Endothelial cell (in vitro differentiated cells): ENCODE measurements at places on chromosomes 3 and 15. TPM values are rescaled to one million over a fixed set of nuclear protein-coding genes. Genes with fewer than 3 reads are reported as not detected.

The GOLGA6L25 gene
- not detected for total RNA-seq

The ARHGEF26 gene
- total RNA-seq: 22.9 TPM

The ATP11B gene
- total RNA-seq: 45.3 TPM

The IDH3A gene
- total RNA-seq: 19.9 TPM

The UBE3A gene
- total RNA-seq: 102 TPM

The CAMKV gene
- total RNA-seq: 0.67 TPM

The CYP1A1 gene
- total RNA-seq: 7.0 TPM

The TMEM207 gene
- not detected for total RNA-seq

The GOLGA6L2 gene
- not detected for total RNA-seq

The CPOX gene
- total RNA-seq: 21.5 TPM

The SLC6A6 gene
- 46.3 TPM for total RNA-seq

The PCBP4 gene
- total RNA-seq: 60.6 TPM

The DTX3L gene
- 6.0 TPM for total RNA-seq

The SLC22A13 gene
- 0.21 TPM for total RNA-seq

The ADAMTS17 gene
- total RNA-seq: 4.8 TPM

- DNase-seq: no peak
Observed at GRCh38 chr15:80840182-80841130, 61.3 kb downstream of the CEMIP start.

GRCh38 chr3:192844836-192845525 is 72.7 kb downstream of the MB21D2 start:
- no peak for DNase-seq

DNA sequence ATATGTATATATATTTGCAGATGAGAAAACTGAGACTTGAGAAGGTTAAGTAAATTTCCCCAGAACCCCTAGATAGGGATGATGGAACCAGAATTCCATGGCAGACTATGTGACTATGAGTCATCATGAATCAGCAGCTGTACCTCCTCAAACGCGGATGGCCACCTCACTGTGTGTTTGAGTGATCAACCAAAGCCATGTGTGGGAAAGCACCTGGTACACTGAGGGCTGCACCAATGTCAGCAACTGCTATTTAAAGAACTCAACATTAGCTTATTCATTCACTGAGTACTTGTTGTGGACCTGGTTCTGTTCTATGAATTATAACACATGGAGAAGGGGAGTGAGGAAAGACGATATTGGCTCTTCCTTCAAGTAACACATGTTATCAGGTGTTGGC is 377.0 kb downstream of the GAP43 start:
- no peak for DNase-seq

- no peak for DNase-seq
Observed at GRCh38 chr15:68224546-68225250, 4.8 kb downstream of the CLN6 start.

DNA sequence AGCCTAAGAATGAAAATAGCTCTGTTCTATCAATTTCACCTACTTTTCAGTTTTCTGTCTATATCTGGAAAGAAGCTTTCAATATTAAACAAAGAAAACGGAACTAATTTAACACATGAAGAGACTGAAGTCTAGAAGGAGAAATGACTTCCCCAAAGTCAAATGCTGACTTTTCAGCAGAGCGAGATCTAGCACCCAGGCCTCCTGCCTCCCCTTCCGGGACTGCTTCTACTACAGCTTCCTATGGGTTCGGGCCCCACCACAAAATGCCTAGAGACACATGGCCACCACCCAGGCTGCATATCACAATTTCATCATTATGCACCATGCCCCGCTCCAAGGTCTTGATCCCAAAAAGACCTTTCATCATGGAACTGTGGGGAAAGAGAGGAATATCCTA is 104.5 kb downstream of the SST start:
- DNase-seq: no peak

- no peak for DNase-seq
Observed at GRCh38 chr3:52057812-52058495, 1.6 kb upstream of the DUSP7 start.

- DNase-seq: no peak
Observed at GRCh38 chr3:139770577-139770976, 92.8 kb upstream of the NMNAT3 start.

GRCh38 chr15:49669288-49669687 is 48.4 kb downstream of the DTWD1 start:
- no peak for DNase-seq

DNA sequence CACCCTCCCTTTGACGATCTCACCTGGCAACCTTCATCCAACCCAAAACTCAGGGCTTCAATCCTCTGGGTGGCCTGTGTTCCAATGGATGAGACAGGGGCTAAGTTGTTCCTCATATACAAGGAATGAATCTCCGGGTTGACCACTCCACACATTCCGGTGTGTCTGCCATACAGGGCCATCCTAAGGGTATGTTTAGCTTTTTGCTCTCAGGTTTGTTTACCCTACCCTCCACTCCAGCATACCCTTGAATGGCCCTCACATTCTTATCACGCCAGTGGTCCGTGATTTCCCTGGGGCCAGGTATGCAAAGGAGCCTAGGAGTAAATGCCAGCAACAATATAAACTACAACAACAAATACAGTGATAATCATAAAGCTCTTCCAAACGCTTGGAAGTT is 45.7 kb upstream of the VGLL3 start:
- no peak for DNase-seq

DNA sequence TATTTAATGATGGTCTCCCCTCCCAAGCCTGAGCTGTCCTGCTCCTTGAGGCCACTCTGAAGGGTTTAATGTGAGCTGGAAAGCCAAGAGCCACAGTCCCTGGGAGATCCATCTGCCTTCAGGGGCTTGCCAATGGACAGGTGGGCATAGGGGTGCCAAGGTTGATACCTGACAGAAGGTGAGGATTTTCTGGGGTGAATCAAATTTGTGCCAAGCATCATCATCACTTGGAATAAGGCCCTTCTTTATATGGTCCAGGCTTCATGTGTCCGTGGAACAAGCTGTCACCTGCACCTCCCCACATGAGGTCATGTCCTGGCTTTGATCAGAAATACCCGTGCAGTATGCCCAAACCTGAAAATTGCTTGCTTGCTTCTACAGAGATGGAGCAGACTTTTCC is 71.9 kb upstream of the CTNNB1 start:
- DNase-seq: no peak

DNA sequence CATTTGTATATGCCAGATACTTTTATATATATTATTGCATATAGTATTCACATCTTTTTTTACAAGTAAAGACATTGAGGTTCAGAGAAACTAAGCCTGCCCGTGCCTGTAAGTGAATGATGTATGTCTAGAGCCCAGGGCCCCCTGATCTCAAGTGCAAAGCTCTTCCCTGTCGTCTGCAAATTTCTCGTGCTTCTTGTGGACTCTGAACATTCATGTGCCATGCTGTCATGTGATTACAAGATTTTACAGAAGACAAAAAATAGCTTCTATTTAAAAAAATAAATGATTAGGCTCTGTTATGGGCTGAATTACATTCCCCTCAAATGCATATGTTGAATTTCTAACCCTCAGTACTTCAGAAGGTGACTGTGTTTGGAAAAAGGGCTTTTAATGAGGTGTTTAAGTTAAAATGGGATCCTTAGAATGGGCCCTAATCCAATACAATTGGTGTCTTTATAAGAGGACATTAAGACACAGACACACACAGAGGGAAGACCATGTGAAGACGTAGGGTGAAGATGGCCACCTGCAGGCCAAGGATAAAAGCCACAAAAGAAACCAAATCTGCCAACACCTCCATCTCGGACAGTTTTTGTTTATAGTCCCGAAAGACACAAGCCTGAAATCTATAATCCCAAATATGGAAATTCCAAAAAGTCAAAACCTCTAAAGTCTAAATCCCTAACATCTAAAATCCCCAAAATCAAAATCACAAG is 3.9 kb upstream of the MASP1 start:
- DNase-seq: no peak

GRCh38 chr15:89198934-89199333 is 22.4 kb downstream of the RLBP1 start:
- no peak for DNase-seq

DNA sequence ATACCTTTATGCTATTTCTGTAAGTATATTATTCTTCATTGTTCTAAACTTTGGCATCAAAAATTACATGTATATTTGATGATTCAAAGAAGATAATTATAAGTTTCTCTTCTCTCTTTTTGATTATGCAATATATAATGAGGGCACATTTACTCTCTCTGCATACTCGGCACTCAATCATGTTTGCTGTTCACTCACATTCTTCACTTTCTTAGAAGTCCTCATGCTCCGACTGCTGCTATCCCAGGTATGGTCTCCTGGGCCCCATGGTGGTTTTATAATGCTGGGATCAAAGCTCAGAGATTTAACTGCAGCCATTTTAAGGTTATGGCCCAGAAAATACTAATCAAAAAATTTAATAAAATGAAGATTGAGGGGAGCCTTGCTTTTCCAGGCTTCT is 529.7 kb upstream of the IL12A start:
- DNase-seq: no peak

DNA sequence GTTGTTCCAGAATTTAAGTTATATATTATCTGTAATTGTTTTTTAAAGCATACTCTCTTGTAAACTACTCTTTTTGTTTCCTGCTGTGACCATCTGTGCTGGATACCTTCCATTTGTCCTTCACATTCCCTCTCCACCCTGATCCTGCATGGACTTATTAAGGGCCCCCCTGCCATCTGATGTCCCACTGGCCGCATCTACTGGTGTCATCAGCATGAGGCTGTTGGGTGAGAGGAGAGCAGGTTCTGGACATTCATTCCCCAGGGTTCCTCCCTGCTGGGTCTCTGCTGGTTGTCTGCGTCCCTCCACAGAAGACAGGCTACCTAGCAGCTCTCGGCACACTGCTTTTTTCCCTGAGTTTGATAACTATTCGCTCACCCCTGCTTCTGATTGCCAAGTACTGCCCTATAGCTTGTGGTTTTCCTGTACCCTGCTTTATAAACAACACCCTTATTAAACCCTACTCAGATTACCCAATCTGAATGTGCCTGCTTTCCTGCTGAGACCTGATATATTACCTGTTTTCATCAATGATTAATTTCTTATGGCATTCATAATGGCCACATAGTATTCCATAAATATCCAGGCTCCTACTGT is 7.7 kb downstream of the CMTM8 start:
- DNase-seq: no peak

- DNase-seq: no peak
Observed at GRCh38 chr3:3066378-3066777, 43.8 kb downstream of the IL5RA start.

GRCh38 chr15:36594556-36595090 is 15.2 kb downstream of the CDIN1 start:
- DNase-seq: no peak

GRCh38 chr15:62969442-62970089 is 73.0 kb upstream of the TPM1 start:
- DNase-seq: no peak

GRCh38 chr15:39014682-39015081 is 450.1 kb upstream of the RASGRP1 start:
- no peak for DNase-seq

- no peak for DNase-seq
Observed at GRCh38 chr15:101128221-101129015, 123.4 kb downstream of the CHSY1 start.

- DNase-seq: no peak
Observed at GRCh38 chr3:29167180-29167579, 113.7 kb upstream of the RBMS3 start.

DNA sequence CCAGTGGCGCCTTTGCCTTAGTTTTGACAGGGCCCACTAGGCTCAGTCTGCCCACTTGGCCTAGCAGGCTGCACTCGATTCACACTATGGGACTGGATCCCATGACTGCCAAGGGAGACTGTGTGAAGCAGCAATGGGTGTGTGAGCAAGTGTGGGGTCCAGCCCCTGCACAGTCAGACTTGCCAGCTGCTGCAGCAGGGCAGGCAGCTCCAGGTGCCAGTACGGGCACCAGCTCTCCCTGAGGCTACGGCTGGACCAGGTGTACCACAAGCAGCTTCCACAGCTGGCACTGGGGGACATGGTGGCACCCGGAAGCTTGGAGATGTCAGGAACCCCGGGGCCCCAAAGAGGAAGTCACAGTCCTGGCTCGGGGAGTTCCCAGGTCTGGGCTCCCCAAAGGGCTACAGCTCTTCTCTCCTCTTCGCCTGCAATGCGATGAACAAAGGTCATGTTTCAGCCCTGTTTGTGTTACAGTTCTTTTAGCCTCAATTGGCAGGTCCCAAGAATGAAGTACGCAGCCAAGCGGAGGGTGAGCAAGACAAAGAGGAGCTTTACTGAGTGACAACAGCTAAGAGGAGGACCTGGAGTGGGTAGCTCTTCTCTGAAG is 67.1 kb downstream of the PIK3CB start:
- DNase-seq: no peak

GRCh38 chr3:108036401-108036800 is 54.4 kb downstream of the CD47 start:
- no peak for DNase-seq

DNA sequence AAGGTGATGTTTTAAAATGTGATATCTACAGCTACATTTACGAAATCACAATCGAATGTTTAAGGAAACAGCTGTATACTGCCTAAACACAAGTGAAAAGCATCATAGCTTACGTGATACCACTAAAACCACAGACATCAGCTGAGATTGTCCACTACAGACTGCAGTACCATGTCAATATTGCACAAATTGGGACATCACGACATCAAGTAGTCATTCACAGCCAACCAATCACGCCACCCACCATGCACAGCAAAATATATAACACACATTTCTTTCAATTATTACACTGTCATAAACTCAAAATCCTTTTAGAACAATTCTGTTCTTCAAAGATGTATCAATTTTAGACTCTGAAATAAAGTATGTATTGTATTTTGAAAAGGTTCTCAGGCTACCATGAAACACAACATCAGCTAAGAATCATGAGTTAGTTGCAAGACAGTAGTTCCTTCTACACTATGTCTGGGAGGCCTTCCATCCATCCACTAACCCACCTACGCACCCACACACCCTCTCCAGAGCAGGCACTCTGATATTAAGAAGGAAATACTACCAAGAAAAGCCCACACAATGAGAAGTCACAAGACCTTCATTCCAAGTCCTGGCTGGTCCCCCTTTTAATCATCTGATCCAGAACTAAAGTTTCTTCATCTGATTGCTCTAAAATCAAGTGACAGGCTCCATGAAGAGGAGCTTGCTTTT is 3.1 kb downstream of the DMXL2 start:
- DNase-seq: no peak

DNA sequence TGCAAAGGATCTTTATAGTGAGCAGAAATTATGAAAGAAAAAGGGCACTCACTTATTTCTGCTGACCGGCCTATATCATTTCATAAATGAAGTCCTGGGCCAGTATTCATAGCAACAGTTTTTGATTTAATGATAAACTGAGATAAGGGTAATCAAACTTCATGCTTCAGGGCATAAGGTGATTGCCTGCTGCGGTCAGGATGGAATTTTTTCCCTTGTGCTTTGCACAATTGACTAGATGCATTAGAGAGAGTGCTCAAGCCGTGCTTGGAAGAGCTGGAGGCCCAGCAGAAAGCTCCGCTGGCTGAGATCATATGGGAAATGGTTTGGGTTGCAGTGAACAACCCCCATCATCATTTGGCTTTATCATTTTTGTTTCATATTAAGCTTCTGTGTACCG is 10.4 kb downstream of the SEMA6D start:
- no peak for DNase-seq

DNA sequence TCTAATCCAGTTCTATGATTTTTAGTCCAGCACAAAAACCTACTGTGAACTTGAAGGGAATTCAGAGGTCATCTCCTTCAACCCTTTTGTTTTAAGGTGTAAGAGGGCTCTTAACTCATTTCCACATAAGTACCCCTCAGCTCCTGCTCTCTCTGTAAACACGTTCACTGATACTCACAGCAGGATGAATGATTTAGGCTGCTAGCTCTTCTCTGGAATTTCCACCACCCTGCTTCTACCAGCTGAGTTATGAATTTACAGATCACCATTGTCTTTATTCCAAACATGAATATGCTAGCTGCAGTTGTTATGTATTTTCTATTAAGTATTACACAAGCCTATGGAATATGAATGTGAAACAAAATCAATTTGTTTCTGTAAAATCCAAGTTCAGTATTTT is 101.3 kb upstream of the NANOGP8 start:
- DNase-seq: no peak
